Left lung (tissue), 14 donors: ENCODE measurements at places on chromosomes 16 and 17.

DNA sequence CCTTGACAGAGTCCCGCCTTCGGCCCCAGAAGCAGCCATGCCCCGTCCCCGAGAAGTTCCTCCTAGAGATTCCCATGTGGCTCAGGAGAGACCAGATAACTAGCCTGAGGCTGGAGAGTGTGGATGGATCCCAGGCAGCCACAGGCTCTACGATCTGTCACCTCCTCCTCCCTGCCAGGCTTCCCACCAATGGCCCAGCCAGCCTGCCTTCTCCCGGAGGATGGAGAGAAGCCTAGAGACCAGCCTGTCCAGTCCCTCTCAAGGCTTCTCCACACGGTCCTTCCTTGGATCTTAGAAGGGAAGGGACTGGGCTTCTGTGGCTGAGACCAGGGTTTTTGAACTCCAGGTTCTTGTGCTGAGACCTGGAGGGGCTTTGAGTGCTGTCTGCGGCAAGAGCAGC, 1.6 kb upstream of the SMTNL2 start:
- H3K4me3 ChIP-seq: no peak overlapping the region
- no peak for DNase-seq
- H3K27ac ChIP-seq: no peak overlapping the region
- H3K36me3 ChIP-seq: no peaks in the 10 kb centered on the region
- peaks cover 27% of the 10 kb centered on the region for H3K27me3 ChIP-seq
- H3K4me1 ChIP-seq: peaks cover 17% of the 10 kb centered on the region

DNA sequence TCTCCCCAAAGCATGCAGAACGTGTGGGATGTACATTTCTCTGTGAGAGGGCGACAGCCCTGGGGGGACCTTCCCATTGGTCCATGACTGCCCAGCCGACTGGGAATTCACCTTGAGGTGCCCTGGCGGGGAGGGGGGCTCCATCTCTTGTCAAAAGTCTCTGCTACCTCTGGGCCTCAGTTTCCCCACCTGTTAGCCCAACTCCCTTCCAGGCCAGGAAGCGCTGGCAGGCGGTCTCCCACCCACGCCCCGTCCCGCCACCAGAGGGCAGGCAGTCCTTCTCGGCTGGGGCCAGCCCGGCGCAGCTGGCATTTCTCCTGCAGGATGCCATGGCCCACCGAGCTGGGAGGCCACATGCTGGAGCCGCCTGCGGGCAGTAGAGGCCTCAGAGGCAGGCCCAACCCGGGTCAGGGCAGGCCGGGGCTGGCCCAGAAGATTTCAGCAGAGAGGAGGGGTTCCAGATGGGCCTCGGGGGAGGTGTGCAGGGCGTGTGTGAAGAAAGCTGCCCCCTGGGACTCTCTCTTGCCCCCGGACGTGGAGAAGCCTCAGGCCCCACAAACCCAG, 16.6 kb downstream of the CD7 start:
- peaks cover 63% of the 10 kb centered on the region for H3K4me1 ChIP-seq
- peak; percentile 95 for DNase-seq
- no peak overlapping the region for H3K4me3 ChIP-seq
- H3K36me3 ChIP-seq: no peaks in the 10 kb centered on the region
- H3K27ac ChIP-seq: no peak overlapping the region
- H3K27me3 ChIP-seq: peaks cover 26% of the 10 kb centered on the region

GRCh38 chr16:28910086-28911031, 14.7 kb downstream of the RABEP2 start:
- no peak for DNase-seq
- no peaks in the 10 kb centered on the region for H3K27me3 ChIP-seq
- H3K27ac ChIP-seq: no peak overlapping the region
- peaks cover 3% of the 10 kb centered on the region for H3K36me3 ChIP-seq
- H3K4me3 ChIP-seq: no peak overlapping the region

DNA sequence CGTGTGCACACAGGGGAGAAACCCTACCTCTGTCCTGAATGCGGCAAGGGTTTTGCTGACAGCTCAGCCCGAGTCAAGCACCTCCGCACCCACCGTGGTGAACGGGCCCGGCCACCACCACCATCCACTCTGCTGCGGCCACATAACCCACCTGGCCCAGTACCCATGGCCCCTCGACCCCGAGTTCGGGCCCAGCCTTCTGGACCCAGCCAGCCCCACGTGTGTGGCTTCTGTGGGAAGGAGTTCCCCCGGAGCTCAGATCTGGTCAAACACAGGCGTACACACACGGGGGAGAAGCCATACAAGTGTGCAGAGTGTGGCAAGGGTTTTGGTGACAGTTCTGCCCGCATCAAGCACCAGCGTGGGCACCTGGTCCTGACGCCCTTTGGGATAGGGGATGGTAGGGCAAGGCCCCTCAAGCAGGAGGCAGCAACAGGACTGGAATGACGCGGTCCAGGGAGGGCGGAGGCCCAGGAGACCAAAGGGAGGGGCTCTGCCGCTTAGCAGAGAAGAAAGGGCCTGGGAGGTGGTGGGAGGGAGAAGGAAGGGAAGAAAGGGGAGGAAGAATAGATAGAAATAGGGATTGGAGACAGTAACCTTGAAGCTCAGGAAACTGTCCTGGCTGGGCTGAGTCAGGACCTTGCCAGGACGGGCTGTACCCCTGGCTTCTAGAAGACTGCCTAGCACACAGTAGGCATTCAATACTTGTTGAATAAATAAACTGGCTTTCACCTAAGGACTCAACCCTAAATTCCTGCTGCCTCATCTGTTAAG, 3.6 kb downstream of the ZNF48 start:
- peak overlapping the region; percentile 78 for H3K27ac ChIP-seq
- no peak overlapping the region for H3K4me3 ChIP-seq
- H3K27me3 ChIP-seq: no peaks in the 10 kb centered on the region
- peaks cover 7% of the 10 kb centered on the region for H3K4me1 ChIP-seq

DNA sequence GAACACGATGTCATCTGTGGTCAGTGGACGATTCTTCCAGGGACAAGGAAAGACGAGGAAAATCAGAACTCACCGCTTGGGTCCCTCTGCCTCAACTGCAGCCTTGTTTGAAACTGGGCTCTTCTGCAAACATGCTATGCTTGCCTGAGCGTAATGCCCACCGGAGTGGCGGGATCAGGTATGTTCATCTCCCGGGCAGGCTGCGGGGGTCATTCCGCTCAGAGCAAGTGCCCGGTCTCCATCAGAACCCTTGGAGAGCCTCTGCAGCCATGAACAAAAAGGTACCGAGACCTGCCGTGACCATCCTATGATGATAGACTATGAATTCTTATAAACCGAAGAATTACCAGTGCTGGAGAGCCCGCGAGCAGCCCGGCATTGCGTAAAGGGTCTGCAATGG, 64.5 kb upstream of the DNAH17 start:
- no peak overlapping the region for H3K4me3 ChIP-seq
- H3K27me3 ChIP-seq: no peaks in the 10 kb centered on the region
- DNase-seq: no peak
- no peaks in the 10 kb centered on the region for H3K36me3 ChIP-seq

- H3K4me3 ChIP-seq: no peak overlapping the region
- no peaks in the 10 kb centered on the region for H3K27me3 ChIP-seq
- H3K36me3 ChIP-seq: no peaks in the 10 kb centered on the region
- DNase-seq: no peak
Measured at GRCh38 chr16:66895999-66896398, 15.7 kb downstream of the PDP2 start.

DNA sequence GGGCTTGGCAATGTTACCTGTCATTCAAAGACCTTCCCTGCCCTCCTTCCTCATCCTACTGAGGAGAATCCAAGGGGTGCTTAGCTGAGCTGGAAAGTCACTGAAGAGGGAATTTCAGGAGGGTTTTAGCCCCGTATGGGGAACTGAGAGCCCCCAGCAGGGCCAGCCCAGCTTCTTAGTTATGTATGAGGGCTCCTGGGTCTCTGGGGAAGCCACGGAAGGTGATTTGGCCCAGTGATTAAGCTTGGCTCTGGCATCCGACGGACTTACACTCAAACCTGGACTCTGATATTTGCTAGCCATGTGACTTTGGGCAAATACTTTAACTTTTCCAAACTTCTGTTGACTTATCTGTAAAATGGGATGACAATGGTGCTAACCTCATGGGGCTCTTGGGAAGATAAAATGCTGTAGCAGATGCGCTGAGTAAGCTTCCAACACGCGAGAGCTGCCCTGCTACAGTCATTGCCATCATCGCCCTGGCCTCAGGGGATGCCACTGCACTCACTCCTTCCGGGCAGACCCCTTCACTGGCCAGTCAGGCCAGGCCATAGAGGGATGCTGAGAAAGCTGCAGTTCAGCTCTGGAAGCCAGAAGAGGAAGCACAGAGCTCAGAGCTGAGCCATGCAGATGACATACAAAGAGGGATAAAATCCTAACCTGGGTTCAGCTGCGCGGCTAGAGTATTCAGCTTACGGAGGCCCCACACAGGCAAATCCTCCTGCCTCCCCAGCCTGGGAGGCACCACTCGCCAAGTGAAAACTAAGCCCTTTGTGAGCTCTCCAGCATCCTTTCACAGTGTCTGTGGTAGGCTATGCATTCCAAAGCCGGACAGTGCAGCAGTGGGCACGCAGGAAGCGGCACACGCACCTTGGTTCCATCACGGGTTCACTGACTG, 44.9 kb upstream of the PIK3R6 start:
- H3K4me1 ChIP-seq: no peaks in the 10 kb centered on the region
- no peaks in the 10 kb centered on the region for H3K27me3 ChIP-seq
- H3K4me3 ChIP-seq: no peak overlapping the region
- no peak for DNase-seq
- H3K27ac ChIP-seq: no peak overlapping the region
- no peaks in the 10 kb centered on the region for H3K36me3 ChIP-seq

- DNase-seq: no peak
- H3K27ac ChIP-seq: no peak overlapping the region
- no peak overlapping the region for H3K4me3 ChIP-seq
- H3K27me3 ChIP-seq: no peaks in the 10 kb centered on the region
- H3K36me3 ChIP-seq: no peaks in the 10 kb centered on the region
Measured at GRCh38 chr16:12252616-12253015, 276.1 kb downstream of the SNX29 start.

GRCh38 chr17:9755083-9755482, 36.3 kb downstream of the DHRS7C start:
- no peak overlapping the region for H3K27ac ChIP-seq
- no peaks in the 10 kb centered on the region for H3K4me1 ChIP-seq
- no peak overlapping the region for H3K4me3 ChIP-seq

DNA sequence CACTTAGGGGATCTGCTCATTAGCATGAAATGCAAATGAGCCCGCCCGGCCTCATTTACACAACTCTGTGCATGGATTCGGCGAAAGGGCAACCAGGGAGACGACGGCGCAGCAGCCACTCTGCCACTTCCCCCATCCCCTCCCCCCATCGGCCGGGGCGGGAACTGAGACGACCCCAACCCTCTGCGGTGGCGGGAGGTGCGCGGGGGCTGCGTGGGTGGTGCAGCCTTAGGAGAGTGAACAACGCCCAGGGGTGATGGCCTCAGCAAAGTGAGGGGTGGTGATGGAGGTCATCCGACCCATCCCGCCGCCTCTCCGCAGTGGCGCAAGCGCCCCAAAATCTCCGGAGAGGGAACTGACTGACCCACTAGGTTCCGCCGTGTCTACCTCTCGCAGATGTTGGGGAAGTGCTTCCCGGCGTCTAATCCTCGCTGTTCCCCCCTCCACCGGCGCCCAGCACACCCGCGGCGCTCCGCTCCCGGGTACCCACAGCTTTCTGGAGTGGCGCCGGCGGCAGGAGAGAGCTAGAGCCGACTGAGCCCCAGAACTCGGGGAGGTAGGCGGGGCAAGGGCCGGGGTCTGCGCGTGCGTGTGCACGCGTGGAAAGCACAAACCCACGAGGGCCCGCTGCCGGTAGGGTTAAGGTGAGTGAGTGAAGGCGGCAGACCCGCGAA, 1.4 kb upstream of the CACNA1G start:
- peak; percentile 81 for DNase-seq
- no peaks in the 10 kb centered on the region for H3K36me3 ChIP-seq
- no peak overlapping the region for H3K27ac ChIP-seq
- H3K27me3 ChIP-seq: peaks cover 76% of the 10 kb centered on the region
- H3K4me3 ChIP-seq: peak overlapping the region; percentile 47

DNA sequence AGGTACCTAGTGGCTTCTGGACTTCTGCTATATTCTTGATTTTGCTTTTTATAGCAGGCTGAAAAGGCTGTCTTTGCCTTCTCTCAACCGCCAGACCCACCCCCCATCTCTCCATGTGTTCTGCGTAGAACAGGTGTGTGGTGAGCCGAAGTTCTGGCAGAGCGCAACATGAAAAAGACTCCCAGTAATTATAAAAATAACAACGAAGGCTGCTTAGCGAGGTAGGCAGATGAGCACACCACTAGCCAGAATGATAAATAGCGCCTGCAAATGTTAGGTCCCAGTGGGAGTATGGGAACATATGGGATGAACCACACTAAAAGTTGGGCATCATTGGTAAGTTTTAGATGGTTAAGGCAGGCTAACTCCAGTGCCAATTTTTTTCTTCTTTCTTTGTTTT, 14.0 kb upstream of the RBFOX1 start:
- H3K27me3 ChIP-seq: no peaks in the 10 kb centered on the region
- no peaks in the 10 kb centered on the region for H3K4me1 ChIP-seq
- no peaks in the 10 kb centered on the region for H3K36me3 ChIP-seq

DNA sequence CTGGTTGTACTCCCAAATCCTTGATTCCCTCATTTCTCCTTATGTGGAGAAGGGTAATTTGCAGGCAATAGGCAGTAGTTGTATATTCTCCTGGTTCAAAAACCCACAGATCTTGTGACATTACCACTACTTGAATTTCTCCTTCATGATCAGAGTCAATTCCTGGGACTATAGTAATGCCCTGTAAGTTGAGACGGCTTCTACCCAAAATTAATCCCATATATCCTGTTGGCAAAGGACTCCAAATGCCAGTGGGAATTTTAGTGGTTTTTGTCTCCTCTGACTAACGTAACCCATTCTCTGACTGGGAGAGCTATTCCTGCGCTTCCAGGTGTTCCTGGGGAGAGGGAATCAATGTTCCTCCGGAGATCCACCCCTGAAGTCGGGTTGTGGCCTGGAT, 11.6 kb upstream of the ZNF689 start:
- no peaks in the 10 kb centered on the region for H3K4me1 ChIP-seq
- no peaks in the 10 kb centered on the region for H3K27me3 ChIP-seq
- DNase-seq: no peak
- H3K4me3 ChIP-seq: no peak overlapping the region
- H3K27ac ChIP-seq: no peak overlapping the region

DNA sequence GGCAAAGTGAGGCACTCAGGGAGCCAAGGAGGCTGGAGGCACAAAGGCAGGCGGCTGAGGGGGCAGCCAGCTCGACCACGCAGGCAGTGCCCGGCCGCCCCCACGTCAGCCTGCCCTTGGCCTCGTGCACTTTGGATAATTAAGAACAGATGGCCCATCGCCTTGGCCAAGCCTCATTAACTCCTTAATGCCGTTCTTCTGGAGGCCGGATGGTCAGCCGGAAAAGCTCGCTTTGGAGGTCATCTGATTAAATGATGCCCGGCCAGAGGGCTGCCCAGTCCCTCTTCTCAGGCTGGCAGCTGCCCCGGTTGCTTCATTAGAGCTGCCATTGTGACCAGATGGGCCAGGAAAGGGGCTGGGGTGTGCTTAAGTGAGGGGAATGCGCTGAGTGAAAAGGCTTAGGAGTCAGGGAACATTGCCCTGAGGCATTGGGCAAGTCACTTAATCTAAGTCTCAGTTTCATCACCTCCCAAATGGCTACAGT, 364.0 kb downstream of the NPIPA8 start:
- H3K4me1 ChIP-seq: no peaks in the 10 kb centered on the region
- H3K27me3 ChIP-seq: no peaks in the 10 kb centered on the region
- no peak for DNase-seq
- H3K36me3 ChIP-seq: no peaks in the 10 kb centered on the region
- no peak overlapping the region for H3K27ac ChIP-seq

- H3K4me1 ChIP-seq: peaks cover 20% of the 10 kb centered on the region
- no peak overlapping the region for H3K4me3 ChIP-seq
- peaks cover 79% of the 10 kb centered on the region for H3K36me3 ChIP-seq
- no peak for DNase-seq
- H3K27ac ChIP-seq: no peak overlapping the region
Measured at GRCh38 chr17:64788286-64789060, 126.4 kb upstream of the SMURF2 start.

- H3K36me3 ChIP-seq: no peaks in the 10 kb centered on the region
- no peaks in the 10 kb centered on the region for H3K27me3 ChIP-seq
- H3K4me3 ChIP-seq: peak overlapping the region; percentile 10
Measured at GRCh38 chr16:10868596-10869469, 8.2 kb upstream of the CIITA start.
